ENCODE measurements at places on chromosomes 12 and 14.

- peak; percentile 10 for DNase-seq
Measured at GRCh38 chr14:106459971-106460730, 933.8 kb downstream of the TMEM121 start.

DNA sequence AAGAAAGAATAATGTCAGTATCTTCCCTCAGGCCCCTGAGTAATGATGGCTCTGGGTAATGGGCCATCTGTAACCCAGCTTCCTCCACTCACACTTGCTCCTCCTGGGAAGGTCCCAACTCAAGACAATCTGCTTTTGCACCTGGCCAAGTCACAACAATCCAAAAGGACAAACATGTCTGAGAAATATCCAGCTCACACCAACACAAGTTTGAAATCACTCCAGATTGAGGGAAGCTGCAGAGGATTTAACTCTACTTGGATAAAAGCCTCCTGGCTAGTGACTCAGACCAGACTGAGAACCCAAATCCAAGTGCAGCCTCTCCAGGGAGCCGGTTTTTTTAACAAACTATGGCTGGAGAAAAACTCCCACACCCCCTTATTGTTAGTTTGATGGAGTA, 34.2 kb downstream of the RTRAF start:
- DNase-seq: no peak

DNA sequence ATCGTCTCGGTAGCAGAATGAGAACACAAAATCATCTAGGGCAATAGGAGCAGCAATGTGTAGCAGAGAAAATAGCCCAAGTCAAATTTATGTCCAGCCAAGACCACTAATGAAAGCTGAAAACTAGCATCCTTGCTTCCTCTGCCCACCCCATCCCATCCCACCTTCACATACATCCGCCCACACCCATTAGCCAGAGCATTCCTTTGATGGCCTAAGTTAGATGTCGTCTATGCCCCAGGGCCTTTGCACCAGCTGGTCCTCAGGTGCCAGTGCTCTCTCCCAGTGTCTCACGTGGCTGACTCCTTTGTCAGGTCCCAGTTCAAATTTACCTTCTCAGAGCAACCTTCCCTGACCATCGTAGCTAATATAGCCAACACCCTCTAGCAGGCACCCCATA, 17.8 kb upstream of the PPP2R5C start:
- DNase-seq: no peak

- no peak for DNase-seq
Measured at GRCh38 chr14:65224799-65225198, 122.5 kb upstream of the MAX start.

GRCh38 chr12:11719678-11720099, 70.2 kb downstream of the ETV6 start:
- DNase-seq: no peak

DNA sequence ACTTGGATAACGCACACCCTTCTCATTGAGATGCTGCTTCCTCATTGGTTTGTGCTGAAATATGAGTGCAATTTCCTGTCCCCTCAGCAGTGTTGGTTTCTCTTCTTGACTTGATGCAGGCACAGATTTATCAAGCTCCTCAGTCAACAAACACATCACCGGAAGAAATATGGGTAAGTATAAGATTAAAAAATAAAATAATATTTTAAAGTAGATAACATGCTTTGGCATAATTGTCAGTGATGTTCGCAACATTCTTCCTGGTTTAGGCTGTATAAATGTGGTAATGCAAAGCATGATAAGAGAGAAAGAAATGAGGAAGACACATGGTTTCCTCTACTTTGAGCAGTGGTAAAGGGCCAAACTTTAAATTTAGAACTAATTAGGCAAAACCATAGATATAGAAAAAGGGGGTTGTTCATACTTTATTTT, at the start of gene GPR65:
Gene GPR65 (plus strand): TSS at position 86 of the 432 bp plus-strand sequence. CDS start 5,713 bp downstream, outside the sequence.
- DNase-seq: no peak

DNA sequence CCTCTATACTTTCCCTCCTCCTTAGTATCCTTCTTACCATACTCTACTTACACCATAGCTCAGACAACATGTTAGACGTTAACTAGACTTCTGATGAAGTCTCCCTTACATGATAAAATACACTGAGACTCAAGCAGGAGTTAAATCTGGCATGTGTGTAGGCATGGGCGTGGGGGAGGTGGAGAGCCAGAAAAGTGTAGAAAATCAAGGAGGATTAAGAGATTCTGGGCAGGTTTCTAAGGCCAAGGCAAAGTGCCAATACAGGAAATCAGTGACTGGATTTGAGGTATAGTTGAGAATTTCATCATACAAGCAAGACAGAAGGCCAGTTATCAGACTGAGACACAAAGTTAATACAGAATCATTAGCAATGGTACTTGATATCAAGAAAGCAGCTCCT, 37.4 kb downstream of the EPS8 start:
- no peak for DNase-seq

DNA sequence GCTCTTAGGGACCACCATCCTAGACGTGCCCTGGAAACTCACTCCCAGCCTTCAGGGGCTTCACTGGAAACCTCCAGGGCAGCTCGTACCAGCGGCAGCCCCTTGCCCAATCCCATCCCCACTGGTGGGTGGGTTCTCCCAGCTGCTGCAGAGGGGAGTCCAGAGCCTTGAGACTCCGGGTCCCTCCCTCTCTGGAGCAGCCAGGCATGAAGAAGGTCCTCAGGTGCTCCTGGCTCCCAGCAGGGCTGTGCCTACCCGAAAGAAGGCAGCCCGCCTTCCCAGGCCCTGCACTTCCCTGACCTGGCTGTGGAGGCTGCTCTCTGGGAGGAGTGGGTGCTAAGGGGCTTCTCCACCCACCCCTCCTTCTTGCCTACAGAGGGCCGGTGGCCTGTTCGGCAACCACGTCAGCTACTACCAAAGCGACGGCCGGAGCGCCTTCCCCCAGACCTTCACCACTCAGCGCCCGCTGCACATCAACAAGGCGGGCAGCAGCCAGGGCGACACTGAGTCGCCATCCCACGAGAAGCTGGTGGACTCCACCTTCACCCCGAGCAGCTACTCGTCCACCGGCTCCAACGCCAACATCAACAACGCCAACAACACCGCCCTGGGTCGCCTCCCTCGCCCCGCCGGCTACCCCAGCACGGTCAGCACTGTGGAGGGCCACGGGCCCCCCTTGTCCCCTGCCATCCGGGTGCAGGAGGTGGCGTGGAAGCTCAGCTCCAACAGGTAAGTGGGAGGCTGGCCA, 115.5 kb upstream of the FKBP4 start:
- DNase-seq: no peak

DNA sequence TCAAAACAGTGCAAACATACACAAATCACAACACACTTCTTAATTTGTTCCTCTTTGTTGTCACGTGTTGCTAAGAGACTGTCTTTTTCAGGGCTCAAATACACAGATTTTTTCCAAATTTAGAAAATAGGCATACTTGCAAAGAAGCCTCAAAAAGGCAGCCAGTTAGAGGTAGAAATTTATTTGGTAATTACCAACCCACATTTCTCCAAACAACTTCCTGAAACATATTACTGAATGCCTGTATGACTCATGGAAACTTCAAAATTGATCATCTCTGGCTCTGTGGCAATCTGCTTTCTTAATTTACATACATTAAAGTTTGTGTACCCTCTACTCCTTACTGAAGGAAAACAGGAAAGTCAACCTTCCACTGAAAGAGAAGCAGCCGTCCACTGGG, 36.4 kb downstream of the PPM1H start:
- DNase-seq: no peak

- DNase-seq: peak; percentile 13
Measured at GRCh38 chr14:104926619-104927431, 2.1 kb downstream of the PLD4 start.

- DNase-seq: no peak
Measured at GRCh38 chr12:45913631-45914030, 76.7 kb downstream of the SCAF11 start.

DNA sequence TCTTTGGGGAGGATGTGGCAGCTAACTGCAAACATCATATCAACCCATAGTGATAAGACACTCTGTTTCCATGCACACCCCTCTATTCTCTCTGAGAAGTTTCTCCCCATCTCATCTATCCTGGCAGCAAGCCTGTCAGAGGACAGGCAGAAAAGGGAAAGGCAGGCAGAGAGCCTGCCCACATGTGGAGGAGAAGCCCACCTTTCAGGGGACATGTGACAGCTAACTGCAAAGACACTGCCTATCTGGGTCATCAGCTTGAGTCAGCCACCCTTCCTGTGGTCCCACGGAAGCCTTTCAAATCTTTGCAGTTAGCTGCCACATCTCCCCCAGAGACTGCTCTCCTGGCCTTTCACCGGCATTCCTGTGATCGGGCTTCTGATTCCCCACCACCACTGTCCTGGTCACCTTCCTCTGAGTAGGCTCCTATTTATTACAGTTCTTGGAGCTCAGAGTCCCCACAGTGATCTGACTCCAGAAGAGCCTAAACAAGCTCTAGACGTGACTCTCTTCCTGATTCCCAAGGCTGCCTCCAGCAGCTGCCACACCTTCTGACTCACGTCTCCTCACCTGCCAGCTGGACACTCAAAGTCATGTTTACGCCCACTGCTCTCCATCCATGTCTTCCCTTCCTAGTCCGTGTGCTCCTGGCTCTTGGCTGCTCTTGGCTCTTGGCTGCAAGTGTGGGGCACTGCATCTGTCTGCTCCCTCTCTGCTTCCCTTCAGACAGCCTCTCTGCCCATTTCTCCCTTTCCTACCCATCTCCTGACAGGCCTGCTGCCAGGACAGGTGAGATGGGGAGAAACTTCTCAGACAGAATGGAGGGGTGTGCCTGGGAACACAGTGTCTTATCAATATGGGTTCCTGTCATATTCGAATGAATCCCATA, 7.5 kb upstream of the KRT1 start:
- no peak for DNase-seq

- DNase-seq: no peak
Measured at GRCh38 chr12:6358881-6359280, 16.5 kb downstream of the SCNN1A start.

DNA sequence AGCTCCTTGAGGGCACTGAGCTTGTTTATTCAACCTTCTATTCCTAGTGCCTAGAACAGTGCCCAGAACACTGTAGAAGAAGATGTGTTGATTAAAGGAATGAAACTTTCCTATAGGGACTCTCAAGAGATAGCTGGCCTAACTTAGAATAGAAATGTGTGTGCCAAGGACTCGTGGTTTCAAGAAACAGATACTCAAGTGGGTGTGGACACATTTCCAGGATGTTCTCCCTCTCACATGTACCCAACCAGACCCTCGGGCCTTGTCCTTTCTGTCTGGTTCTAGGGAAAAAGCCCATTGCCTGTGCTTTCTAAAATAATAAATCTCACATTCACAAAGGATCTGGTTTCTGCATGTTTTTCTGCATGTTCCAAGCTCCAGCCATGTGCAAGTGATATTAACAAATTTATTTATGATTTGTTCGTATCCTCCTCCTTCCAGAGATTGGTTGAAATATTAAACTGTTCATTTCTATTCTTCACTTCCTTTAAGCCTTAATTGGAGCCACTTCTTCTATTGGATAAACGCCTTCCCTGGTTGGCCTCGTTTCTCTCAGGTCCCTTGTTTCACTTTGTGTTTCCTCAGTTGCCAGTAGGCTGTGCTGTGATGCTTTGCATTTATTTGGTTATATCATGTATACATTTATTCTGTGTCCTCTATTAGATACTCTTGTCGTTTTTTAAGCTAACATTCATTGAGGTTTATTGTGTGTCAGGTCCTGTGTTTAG, 89.8 kb downstream of the CRADD start:
- no peak for DNase-seq

GRCh38 chr12:26157001-26157400, 32.2 kb upstream of the BHLHE41 start:
- DNase-seq: no peak

DNA sequence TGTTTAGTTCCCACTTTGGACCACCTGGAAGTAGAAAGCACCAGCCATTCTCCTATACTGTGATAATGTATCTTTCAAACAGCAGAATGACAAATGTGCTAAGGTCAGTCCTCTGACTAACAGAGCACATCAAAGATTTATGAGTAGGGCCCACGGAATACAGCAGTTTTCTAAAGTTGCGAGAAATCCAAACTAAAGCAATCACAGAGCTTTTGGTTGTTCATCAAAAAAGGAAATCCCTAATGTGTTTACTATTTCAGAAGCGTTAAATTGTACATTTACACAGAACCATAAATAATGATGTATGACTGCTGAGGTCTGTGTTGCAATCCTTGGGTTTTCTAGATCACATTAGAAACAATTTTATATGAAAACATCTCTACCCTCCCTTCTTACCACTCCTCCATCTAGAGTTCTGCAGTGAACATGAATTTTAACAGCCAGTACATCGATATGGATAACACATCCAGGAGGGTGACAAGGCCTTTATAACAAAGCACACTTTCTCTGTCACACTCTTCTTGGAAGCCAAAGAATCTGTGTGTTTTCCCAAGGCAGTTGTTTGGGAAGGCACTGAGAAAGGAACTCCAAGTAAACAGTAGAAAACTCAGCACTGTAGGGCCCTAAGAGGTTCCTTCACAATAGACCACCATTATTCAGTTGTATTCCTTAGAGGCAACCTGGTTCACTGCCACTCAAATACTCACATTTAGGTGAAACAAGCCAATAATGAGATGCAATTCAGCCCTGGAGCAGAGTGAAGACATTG, 7.3 kb downstream of the KITLG start:
- no peak for DNase-seq

DNA sequence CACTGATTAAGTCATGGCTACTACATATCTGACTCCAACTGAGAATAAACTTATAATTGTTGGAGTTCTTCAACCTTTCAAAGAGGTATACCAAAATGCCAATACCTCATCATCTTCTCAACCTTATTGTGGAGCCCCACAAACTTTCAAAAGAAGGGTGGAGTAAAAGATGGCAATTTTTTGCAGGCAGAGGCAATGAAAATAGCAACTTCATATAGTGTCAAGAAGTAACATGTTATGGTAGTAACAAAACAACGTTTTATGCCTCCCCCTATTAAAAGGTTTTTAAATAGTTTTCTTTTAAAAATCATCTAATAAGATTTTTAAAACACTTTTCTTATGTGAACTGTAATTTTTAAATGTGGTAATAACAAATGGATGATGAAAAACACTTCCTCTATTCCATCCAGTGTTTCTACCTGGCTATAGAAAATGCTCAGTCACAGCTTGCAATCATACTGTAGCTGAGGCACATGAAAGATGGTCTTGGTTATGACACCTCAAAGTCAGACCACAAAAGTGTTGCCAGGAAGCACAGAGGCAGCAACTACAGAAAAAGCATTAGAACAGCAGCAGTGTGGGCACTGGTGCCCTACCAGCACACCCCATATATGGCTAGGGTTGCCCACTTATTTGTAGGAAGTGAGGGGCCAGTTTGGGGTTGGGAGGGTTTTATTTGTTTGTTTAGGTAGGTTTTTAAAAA, 7.0 kb downstream of the PPP1R12A start:
- DNase-seq: no peak
